CD4-positive, alpha-beta T cell (primary cell): ENCODE measurements at places on chromosomes 6 and 20.

- no peak for DNase-seq
Measured at GRCh38 chr6:14932485-14933182, 313.2 kb upstream of the JARID2 start.

DNA sequence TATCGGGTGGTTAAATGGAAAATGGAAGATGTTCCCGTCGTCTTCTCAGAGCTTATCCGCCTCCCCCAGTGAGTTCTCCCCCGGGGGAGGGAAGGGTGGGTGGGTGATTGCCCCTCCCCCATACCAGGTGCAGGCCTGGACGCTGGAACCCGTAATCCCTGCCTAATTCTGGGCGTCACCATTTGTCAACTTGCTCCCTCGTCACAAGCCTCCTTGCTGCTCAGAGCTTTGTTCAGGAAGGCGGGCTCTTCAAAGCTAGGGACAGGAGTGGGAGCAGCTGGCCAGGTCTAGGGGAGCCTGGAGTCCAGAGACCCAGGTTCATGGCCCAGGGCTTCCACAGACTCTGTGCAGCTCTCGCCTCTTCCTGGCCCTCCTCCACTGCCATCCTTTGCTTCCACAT, 25.6 kb downstream of the CDH22 start:
- no peak for DNase-seq

DNA sequence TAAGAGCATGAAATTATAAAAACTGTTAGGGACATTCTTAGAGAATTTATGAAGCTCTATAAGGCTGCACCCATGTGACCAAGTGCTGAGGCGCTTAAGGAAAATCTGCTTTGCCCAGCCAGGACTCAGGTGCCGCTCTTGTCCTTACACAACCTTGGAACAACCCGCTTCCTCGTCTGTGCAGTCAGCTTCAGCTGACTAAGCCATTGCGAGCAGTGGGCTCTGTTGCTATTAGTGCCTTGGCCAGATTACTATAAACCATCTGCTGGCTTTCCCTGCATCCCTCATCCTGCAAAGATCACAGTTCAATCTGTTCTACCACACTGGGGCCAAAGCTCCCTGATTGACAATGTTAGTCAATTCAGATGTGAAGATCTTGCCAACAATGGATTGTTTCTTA, 89.1 kb upstream of the E2F3 start:
- DNase-seq: no peak

GRCh38 chr6:93494057-93494456, 74.7 kb upstream of the EPHA7 start:
- no peak for DNase-seq

GRCh38 chr6:23003671-23004467, 434.5 kb downstream of the HDGFL1 start:
- no peak for DNase-seq

GRCh38 chr6:113095841-113096240, 748.7 kb downstream of the RFPL4B start:
- DNase-seq: no peak

DNA sequence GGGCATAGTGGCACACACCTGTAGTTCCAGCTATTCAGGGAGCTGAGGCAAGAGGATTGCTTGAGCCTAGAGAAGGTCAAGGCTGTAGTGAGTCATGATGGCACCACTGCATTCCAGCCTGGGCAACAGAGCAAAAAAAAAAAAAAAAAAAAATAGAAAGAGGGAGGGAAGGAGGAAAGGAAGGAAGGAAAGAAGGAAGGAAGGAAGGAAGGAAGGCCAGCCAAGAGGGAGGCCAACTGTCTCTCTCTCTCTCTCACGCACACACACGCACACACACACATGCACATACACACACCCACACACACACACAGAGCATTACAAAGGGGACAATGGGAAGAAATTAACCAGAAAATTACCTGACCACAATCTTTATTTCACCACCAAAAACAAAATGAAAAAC, 50.6 kb upstream of the COL9A1 start:
- no peak for DNase-seq

- DNase-seq: no peak
Measured at GRCh38 chr20:8414586-8415274, 282.7 kb downstream of the PLCB1 start.

- DNase-seq: no peak
Measured at GRCh38 chr6:35613762-35614161, 75.0 kb downstream of the FKBP5 start.

- no peak for DNase-seq
Measured at GRCh38 chr6:141498977-141499376, 633.7 kb upstream of the GJE1 start.

DNA sequence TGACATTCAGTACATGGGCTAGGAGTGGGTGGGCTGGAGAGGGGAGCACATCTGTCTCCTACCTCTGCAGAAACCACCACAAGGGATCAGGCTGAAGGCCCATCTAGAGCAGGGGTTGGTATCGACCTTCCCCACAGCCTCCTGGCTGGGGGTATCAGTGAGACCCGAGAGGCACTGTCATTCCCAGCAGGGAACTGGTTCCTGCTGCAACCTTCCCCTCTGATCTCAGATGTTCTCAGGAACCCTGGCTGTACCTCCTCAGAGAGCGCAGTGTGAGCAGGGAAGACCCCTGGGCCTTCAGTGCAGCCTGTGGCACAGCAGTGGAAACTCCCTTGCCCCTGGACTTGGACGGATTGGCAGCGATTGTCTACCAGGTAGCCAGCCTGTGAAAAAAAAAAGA, 7.8 kb downstream of the IP6K3 start:
- DNase-seq: no peak

- no peak for DNase-seq
Measured at GRCh38 chr6:42120895-42121865, 21.2 kb downstream of the C6orf132 start.

- no peak for DNase-seq
Measured at GRCh38 chr6:82131441-82131840, 116.1 kb downstream of the IBTK start.

DNA sequence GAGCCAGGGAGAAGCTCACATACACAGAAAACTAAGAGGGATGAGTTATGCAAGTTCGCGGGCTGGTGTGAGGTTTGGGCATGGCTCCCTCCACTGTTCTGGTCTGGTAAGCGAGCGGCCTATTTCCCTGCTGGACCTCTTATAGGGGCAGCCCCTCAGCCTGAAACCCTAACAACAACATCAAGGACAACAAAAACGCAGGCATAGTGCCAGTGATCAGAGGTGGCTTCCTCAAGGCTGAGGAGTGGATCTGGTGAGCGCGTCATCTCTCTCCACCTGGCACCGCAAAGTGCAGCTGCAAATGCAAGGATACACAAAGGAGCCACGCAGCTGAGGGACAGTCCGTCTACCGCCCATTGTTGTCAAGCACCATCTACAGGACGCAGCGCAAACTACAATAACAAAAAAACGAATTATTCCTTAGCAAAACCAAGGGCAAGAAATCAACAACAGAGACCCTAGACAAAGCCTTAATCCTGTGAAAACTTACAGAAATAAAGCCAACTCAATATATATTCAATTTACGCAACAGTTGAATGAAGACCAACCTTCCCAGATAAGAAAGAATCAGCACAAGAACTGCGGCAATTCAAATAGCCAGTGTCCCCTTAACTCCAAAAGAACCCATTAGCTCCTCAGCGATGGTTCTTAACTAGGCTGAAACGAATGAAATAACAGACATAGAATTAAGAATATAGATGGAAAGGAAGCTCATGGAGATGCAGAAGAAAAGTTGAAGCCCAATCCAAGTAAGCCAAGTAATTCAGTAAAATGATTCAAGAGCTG, 9.2 kb upstream of the DEFB110 start:
- no peak for DNase-seq

DNA sequence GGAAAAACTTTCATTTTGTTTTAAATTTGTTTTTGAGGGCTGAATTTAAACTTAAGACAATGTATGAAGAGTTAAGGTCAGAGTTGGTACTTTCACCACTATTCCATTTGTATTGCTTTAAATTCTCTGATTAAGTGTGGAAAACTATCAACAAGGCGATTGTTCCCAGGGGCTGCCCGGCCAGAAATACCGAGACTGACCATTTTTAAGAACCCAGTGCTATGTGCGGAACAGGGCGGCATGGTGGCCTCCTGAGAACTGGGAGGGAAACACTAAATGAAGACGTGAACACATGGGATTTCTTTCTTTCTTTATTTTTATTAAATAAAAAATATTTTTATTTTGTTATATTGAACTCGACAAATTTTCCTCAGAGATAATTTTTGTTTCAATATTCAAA, 221.2 kb upstream of the QKI start:
- DNase-seq: no peak

DNA sequence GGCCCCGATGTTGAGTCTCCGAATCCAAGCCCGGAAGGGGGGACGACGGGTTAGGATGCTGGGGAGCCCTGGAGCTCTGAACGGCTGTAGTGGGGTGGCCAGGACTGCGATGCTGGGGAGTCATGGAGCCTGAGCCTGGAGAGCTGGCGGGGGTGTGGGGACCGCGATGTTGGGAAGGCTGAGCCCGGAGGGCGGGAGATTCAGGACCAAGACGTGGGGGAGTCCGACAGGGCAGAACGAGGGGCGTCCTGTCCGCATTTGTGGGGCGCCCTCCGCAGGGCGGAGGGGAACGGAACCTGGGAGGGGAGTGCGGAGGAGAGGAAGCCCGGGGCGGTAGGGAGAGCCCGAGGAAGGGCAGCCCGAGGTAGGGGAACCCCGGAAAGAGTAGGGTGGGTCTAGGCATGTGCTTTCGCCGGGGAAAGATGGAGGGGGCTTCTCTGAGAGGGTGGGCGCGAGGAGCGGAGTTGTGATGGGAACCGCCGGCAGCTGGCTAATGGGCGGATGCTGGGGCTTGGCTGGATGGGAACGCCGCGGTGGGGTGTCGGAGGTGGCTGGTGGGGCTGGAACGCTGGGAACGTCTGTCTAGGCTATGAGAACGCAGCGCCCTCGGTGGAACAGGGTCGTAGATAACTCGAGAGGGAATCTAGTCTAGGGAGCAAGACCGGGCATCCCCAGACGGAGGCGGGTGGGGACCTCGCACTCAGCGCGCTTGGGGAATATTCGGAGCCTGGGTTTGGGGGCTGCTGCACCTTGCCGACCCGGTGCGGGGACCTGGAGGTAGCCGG, 684 bp downstream of the PAQR8 start:
- peak; percentile 15 for DNase-seq

DNA sequence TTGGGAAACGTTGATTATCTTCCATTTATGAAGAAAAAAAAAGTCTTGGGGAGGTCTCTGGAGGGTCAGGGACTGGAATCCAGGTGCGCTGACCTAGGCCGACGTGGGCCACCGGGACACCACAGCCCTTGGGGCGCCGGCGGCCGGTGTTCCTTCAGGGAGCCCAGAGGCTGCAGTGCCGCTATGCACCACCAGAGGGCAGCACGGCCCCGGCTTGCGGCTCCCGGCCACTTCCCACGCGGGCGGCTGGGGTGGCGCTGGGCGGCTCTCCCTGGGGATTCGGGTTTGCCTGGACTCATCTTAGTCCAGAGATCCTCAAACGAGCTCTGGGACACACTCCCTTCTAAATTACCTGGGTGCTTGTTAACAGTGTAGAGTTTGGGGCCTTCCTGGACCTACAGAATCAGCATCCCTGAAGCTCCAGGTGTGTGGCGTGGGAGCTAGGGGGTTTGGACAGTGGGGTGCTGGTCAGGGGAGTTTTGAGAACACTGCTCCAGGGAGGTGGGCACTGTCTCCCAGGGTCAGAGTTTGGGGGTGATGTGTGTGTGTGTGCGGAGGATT, 23.0 kb upstream of the GTSF1L start:
- DNase-seq: peak; percentile 54

GRCh38 chr6:39806278-39806677, 14.1 kb downstream of the DAAM2 start:
- no peak for DNase-seq

GRCh38 chr6:34027445-34027936, 118.4 kb downstream of the GRM4 start:
- peak; percentile 62 for DNase-seq

DNA sequence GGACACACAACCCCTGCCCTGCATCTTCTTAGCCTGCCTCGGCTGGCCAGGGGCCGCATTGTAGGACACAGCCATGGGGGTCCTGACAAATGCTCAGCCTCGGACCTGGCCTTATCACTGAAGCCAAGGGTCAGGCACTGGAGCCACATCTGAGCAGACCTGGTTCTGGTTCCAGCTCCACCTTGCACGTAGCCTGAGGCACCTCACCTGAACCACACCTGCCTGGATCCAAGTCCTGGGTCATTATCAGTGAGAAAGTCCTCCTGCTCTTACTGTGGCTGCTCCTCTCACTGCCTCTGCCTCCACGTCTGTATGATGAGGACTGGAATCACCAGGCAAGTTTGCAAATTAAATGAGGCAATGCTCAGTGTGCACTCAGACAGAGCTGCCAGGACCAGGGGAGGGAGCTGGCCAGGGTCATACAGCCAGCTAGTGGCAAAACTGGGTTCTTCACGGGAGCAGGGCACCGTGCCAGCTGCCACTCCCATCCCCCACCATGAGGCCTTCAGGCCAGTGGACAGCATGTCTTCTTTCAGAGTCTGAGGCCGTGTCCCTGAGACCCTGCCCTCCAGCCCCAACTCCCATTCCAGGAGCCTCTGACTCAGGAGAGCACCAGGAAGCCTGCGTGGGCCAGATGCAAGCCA, 40.2 kb downstream of the MRPL14 start:
- no peak for DNase-seq

DNA sequence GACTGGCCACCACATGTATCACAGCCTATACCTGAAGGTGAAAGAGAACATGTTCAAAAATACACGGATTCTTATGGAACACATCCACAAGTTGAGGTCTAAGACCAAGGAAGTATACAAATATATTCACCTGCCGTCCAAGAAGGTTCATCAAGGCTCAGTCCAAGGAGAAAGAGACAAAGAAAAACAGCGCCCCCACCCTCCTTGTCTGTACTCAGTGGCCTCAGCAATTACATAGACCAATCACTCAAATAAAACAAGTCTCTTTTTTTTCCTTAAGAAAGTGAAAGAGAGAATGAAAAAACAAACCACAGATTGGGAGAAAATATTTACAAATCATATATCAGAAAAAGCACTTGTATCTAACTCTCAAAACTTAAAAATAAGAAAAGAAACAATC, 19.5 kb downstream of the CPXM1 start:
- DNase-seq: no peak

DNA sequence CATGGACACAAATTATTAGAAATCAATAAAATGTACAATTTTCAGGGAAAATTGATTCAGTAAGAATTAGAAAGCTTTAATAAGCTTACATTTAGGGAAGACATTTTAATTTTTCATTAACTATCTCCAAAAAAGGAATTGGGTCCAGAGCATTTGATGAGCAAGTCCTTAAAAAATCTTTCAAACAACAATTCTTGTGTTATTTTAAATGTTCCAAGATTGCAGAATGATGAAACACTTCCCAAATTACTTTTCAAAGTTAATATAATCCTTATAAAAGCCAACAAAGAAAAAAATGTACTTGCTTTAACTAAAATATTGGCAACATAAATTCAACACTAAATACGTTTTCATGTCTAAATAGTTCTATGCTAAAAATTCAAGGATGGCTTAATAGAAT, 102.0 kb downstream of the ADAT2 start:
- no peak for DNase-seq

GRCh38 chr6:167652042-167652700, 174.5 kb upstream of the AFDN start:
- no peak for DNase-seq

- DNase-seq: peak; percentile 36
Measured at GRCh38 chr6:132354517-132355167, 46.6 kb downstream of the MOXD1 start.

- no peak for DNase-seq
Measured at GRCh38 chr6:166687879-166688205, 60.8 kb upstream of the RPS6KA2 start.
